ENCODE measurements at places on chromosomes 1 and 21.

- DNase-seq, result no peak
These were observed 85.4 kb upstream of the SLC25A33 start for GRCh38 chr1:9453779-9454418.

- no peak for DNase-seq
These were observed 54.9 kb upstream of the ADAMTS5 start for GRCh38 chr21:27021801-27022200.

DNA sequence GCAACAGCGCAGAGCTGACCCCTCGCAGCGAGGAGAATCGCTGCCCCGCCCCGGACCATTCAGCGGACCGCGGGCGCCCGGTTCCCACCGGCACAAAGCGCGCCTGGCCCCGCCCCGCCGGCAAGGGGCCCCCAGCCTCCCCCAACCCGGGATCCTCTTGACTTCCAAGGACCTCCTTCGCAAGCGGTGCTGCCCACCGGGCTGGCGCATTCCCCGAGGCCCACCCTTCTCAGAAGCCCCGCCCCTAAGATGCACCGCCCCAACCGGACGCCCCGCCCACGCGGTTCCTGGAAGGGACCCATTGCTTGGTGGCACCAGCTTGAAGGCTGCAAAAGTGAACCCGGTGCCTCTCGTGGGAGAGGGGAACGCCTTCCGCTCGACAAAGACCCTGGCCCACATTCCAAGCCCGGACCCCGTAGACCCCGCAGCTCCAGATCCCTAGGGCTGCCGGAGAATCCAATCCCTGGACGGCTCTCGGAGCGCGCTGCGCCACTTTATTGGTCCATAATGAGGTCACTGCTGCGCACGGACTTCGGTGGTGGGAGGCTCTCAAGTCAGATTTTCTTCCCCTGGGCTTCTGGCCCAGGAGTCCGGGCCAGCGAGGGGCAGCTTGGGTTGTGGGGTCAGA, 2.0 kb downstream of the HES3 start:
- no peak for DNase-seq

DNA sequence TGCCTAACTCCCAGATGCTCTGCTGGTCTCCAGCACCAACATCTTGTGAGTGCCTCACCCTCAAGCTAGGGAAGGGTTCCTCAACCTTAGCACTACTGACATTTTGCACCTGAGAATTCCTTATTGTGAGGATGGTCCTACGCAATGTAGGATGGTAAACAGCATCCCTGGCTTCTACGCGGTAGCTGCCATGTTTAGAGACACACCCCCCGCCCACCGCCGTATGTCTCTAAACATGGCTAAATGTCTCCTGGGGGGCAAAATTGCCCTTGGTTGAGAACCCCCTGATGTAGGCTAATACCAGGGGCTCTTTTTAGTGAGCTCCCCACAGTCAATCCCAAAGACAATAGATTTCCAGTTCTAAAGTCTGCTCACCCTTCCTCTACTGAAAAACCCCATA, 2.5 kb upstream of the MAP7D1 start:
- DNase-seq, result no peak

DNA sequence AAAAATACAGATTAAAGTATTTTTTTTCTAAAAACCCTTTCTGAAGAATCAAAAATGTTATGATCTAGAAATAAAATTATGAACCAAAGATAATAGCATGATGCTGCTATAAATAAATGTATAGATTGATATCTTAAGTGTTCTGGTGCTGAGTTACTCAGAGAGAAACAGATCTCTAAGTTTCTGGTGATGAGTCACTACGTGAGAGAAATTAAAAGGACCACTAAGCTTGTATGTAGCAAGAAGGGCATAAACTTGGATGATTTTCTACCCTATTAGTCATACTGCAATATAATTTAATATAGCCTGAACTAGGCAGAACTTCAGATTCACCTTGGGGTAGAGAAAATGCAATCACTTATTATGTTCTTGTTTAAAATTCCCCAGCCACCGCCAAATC, 514.8 kb downstream of the AMY1C start:
- no peak for DNase-seq

GRCh38 chr1:20250340-20250989, 40.2 kb upstream of the VWA5B1 start:
- no peak for DNase-seq

GRCh38 chr1:150875197-150876118, 941 bp downstream of the ARNT start:
- no peak for DNase-seq

DNA sequence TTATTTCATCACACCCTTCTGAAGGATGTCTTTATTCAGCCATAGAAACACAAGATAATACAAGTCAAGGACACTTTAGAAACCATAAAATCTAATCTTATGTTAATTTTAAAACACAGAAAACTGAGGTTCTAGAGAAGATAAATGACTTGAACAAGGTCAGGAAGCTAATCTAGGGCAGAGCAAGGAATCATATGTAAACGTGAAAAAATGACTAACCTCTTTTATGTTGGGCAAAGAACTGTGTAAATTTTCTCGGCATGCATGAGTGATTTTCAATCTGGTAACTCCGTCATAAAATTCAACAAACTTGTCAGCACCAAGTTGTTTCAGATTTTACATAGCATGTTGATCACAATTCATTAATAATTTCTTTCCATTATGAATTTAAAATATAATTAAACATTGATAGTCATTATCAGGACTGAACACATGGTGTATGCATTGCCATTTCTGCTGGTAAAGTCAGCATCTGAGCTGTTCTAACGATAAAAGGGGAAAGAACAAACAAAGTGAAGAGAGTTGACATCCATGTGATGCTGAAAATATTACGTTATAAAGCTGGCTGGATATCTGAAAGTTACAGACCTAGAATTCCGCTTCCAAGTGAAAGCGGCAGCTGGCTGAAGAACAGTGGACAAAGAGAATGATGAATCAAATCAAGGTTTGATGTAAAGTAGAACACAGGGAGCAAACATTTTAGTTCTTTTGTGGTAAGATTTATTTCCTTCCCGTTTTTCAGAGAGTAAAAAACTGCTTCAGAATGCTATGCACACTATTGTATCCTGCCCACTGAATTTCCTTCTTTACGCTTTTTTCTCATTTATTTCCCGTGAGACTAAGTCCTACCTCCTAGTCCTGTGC, 1037.4 kb upstream of the TMPRSS15 start:
- DNase-seq, result no peak

DNA sequence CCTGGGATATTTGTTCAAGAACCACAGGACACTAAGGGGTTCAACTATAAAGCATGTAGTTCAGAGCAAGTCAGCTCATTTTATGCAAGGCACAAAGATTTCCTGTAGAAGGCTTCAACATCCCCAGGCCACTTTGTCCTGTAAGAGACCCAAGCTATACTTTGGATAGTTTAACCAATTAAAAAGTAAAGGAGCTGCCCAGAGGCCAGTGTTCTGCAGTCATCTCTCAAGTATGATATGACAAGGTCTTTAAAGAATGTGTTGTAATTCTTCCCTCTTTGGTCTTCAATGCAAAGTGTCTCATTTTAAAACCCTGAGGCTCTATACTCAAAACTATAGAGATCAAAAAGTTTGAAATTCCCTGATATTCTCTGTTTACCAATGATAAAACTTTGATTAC, 34.1 kb downstream of the KRTAP20-3 start:
- DNase-seq, result no peak

- DNase-seq, result no peak
These were observed 177.3 kb downstream of the PGBD5 start for GRCh38 chr1:230248889-230249270.

DNA sequence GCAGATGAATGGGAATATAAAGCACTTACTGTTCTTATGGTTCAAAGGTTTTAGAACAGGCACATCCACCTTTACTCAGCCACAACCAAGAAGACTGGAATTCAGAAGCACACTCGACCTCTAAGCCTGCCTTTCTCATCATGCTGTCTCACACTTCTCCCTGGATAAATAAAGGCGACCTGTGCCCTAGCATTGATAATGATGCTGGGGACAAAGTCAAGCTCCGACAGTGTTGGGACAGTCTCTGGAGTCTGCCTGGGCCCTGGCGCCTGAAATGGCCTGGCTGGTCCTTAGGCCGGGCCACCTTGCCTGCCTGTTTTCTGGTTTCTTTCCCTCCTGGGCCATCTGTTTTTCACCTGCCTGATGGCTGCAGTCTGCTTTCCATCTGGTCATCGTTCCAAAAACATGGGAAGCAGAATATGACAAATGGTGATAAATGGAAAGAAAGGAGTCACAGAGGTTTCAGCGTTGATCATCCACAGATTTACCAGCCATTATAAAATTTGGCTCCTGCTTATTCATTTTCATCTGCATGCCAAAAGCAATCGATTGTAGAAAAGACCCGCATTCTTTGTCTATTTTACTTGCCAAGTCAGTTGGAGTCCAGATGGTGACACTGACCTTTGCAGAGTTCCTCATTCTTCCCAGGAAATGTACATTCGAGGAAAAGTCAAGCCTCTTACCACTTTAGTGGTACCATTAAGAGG, 91.2 kb upstream of the KCNJ15 start:
- peak; percentile 40 for DNase-seq

DNA sequence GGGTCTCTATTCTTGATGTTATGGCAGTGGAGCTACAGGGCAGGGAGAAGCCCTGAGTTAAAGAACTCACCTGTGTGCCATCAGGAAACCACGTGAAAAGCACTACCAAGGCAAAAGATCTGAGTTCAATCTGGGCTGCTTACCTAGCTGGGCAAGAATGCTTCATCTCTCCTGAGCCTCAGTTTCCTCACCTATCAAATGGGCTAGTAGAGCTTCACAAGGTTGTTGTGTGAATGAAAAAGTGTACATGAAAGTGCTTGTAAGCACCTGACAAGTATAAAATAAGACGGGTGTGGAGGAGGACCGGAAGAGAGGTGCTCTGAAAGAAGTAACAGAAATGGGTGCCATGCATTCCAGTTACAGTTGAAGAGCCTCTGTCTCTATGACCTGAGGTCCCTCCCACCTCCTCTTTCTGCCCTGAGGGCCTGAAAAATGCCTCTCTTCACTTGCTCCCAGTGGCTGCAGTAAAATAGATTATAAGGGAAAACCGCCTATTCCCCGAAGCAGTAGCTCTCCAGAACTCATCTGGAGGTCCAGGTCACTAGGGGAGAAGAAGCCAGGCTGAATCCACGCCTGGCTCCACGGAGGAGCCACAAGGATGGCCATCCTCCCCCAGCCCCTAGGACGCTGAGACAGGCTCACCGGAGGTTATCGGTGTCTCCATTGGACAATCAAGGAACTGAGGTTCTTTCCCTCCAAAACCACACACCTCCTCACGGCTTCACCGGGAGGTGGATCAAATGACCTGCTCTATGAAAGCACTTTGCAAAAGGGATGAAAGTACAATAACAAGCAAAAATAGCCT, 1.4 kb downstream of the GPR161 start:
- DNase-seq, result no peak

- DNase-seq, result no peak
These were observed 124.2 kb upstream of the L1TD1 start for GRCh38 chr1:62070384-62071011.

GRCh38 chr1:58447886-58448285, 98.6 kb downstream of the OMA1 start:
- DNase-seq, result no peak

- no peak for DNase-seq
These were observed 13.6 kb downstream of the TARDBP start for GRCh38 chr1:11026052-11026451.

GRCh38 chr1:156026588-156026987, 5.8 kb upstream of the SSR2 start:
- DNase-seq, result no peak

GRCh38 chr1:237429252-237429651, 387.3 kb downstream of the RYR2 start:
- DNase-seq, result no peak

DNA sequence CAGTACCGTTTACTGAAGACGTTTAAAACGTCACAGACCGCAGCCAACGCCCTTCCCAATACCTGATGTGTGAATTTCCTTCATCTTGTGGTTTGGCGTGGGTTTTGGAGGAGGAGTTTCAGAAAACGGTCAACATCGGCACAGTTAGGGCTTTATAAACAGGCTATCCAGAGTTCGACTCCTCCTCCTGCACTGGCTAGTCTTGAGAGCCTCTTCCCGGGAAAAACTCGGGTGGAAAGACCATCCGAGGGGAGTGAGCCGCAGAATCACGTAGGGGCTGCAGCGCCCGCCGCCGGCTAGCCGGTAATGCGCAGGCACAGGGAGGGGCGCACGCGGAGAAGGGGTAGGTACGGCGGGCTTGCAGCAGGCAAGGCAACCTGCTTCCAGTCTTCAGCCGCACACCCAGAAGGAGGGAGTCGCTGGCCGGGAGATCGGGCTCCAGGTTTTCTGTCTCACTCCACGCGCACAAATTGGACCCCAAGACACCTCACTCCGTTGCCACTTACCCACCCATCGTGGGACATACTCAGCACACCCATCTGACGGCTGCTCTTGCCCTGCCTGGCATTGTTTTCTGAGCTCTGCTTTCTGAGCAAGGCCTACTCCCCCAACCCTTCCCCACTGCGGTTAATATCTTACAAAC, 25.4 kb downstream of the SLC19A2 start:
- no peak for DNase-seq

DNA sequence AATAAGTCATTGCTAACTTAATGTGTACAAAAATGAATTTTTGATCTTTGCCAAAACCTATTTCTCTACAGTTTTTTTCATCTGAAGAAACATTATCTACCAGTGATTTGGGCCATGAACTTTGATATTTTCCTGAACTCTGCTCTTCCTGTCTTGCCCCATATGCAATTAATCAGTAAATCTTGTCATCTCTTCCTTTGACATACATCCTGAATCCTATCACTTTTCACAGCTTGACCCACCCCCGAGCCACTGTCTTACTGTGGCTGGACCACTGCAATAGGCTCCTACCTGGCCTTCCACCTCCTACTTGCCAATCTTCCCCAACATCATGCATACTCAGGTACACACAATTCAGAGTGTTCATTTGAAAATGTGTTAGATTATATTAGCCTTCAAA, 46.4 kb downstream of the RGS13 start:
- no peak for DNase-seq

GRCh38 chr1:59352065-59352464, 55.2 kb downstream of the FGGY start:
- DNase-seq, result no peak

Measured in right lung (tissue), 10 donors.